Large intestine (tissue), 12 donors: ENCODE measurements at places on chromosomes 1 and 21. TPM values are rescaled to one million over a fixed set of nuclear protein-coding genes. Genes with fewer than 3 reads are reported as not detected.

The PRR9 gene
- 0.06 TPM for polyA plus RNA-seq

The TNFRSF9 gene
- 0.33 TPM for polyA plus RNA-seq

The DNASE2B gene
- 0.16 TPM for polyA plus RNA-seq

The C4BPA gene
- polyA plus RNA-seq = 0.04 TPM

The RCOR3 gene
- polyA plus RNA-seq = 70.0 TPM

The FCRL3 gene
- 0.22 TPM for polyA plus RNA-seq

The OR2L8 gene
- polyA plus RNA-seq = not detected

- no peak for DNase-seq
Measured at GRCh38 chr21:25871566-25871965, 136.8 kb downstream of the GABPA start.

DNA sequence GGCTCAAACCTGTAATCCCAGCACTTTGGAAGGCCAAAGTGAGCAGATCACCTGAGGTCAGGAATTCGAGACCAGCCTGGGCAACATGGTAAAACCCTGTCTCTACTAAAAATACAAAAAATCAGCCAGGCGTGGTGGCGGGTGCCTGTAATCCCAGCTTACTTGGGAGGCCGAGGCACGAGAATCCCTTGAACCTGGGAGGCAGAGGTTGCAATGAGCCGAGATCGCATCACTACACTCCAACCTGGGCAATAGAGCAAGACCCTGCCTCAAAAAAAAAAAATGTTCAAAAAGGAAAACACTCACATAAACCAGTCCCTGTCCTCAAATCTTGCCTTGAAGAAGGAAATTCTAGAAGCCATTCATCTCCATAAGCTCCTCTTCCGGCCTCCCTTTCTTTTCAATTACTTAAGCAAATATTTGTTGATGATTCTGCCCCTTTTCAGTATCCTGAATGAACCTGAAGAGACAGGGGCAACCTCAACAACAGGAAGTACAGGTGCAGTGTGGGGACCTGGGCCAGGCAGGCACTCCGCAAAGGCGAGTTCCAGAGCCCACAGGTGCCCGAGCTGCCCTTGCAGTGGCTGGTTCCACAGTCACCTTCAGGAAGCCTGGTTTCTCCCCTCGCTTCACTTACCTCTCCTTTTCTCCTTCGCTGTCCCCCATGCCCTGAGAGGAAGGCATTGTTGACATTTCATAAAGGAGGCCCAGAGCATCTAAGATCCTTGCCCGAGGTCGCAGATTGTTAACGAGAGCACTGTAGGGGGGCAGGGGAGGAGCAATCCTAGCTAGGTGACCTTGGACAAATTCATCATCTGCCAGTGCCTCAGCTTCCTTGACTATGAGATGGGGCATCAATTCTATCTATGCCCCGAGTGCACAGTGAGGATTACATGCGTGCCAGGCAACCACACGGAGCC lies 8.9 kb upstream of the LEFTY1 start:
- DNase-seq = no peak

GRCh38 chr1:236753964-236754363 lies 41.1 kb upstream of the MTR start:
- DNase-seq = no peak

- peak; percentile 20 for DNase-seq
Measured at GRCh38 chr21:31733551-31734149, 1.7 kb upstream of the SCAF4 start.

- no peak for DNase-seq
Measured at GRCh38 chr1:27136998-27137542, 17.9 kb downstream of the SLC9A1 start.

DNA sequence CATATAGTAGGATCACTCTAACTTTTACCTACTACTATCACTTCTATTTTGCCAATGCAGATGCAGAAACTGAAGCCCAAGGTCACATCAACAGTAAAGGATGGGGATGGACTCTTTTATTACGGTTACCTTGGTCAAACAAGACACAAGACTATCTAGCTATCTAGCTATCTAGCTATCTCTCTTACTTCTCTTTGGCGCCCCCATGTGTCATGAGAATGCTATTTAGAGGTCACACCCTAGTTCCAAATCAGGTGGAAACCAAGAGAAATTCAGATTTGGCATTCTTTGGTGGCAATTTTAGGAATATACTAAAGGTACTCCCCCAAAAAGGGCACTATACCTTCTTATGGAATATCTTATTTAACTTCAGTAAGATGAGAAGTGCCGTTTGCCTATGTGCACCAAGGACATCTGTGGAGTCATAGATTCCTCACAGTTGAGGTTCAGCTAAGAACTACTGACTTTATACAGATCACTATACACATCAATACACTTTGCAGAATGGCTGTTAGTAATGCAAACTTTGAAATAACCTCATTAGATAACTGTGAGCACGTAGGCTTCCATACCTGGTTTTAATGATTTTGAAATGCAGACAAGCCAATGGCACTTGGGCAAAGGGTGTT lies 6.7 kb downstream of the ZNF648 start:
- no peak for DNase-seq

DNA sequence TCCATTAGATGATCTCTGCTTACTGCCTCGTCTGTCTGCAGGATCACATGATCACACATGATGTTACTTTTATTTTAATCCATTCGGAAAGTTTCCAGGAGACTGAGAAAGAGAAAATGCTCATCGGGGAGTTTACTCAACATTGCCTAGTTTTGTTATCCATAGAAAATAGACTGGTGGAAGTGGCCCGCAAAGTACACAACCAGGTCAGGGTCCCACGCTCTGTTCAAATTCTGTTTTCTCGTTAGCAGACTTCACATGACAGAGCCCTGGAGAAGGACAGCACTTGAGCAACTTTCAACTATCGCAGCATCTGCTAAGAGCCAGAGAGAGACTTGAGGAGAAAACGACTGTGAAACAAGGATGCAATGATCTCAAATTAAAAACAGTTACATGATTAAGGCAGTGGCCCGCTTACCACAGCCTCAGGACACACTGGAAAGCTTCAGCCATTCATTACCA lies 44.2 kb downstream of the ADAMTS1 start:
- no peak for DNase-seq

DNA sequence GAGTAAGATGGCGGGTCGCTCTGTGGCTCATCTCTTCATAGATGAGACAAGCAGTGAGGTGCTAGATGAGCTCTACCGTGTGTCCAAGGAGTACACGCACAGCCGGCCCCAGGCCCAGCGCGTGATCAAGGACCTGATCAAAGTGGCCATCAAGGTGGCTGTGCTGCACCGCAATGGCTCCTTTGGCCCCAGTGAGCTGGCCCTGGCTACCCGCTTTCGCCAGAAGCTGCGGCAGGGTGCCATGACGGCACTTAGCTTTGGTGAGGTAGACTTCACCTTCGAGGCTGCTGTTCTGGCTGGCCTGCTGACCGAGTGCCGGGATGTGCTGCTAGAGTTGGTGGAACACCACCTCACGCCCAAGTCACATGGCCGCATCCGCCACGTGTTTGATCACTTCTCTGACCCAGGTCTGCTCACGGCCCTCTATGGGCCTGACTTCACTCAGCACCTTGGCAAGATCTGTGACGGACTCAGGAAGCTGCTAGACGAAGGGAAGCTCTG lies 2.4 kb downstream of the TNFAIP8L2 start:
- no peak for DNase-seq

DNA sequence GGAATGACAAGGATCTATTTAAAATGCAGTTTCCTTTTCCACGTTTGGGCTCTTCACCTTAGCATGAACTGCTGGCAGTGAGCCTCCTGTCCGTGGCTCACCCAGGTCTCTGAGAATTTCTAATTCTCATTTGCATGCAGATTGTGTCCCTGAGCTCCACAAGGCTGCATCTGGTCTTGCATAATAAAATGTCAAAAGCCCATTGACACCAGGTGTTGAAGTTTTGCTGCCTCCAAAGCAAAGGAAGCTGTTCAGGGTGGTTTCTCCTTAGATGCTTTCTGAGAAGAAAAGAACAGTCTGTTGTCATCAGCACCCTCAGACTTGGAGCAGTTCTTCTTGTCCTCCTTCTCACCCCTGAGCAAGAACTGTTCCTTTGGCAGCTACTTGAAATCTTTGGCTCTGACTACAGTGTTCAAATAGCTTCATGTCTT lies 433.1 kb upstream of the KAZN start:
- DNase-seq = no peak

- DNase-seq = peak; percentile 87
Measured at GRCh38 chr1:205690122-205690756, 9.9 kb upstream of the SLC45A3 start.

- no peak for DNase-seq
Measured at GRCh38 chr1:86352086-86352485, 44.0 kb downstream of the ODF2L start.

GRCh38 chr21:43300496-43301408 lies 126.2 kb downstream of the SIK1 start:
- DNase-seq = no peak

DNA sequence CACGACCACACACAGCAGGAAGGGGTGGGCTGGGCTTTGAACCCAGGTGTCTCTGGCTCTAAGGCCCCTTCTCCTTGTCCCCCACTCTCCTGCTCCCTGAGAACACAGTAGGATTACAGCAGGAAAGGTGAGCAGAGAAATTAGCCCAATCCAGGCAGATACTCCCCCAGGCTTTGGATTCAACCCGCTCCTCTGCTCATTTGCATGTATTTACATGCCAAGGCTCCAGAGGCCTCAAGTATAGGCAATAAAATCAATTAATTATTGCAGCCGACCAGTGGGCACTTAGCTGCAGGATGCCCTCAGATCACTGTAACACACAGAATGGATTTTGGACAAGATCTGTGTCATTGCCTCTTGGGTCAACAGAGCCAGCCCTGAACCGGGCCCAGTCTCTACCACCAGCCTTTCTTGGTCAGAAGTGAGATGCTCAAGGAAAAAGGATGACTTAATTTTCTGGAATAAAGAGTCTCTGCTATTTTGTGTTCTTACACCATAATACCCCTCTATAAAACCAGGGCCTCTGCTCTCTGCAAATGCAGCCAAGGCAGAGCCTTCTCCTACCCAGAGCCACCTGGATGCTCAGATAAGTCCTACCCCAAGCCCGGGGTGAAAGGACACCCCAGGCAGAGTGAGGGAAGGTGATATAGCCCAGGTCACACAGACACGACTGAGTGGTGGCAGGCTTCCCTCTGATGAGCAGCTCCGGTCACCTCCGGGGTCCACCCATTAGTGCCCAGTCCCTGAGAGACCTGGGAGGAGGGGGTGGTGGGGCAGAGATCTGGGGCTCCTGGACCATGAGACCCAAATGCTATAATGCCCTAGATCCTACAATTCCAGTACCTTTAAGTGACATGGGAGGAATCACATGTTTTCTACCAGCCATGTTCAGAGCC lies 28.9 kb downstream of the MATN1 start:
- DNase-seq = no peak

- peak; percentile 16 for DNase-seq
Measured at GRCh38 chr1:25073640-25074270, 143.7 kb upstream of the RUNX3 start.

DNA sequence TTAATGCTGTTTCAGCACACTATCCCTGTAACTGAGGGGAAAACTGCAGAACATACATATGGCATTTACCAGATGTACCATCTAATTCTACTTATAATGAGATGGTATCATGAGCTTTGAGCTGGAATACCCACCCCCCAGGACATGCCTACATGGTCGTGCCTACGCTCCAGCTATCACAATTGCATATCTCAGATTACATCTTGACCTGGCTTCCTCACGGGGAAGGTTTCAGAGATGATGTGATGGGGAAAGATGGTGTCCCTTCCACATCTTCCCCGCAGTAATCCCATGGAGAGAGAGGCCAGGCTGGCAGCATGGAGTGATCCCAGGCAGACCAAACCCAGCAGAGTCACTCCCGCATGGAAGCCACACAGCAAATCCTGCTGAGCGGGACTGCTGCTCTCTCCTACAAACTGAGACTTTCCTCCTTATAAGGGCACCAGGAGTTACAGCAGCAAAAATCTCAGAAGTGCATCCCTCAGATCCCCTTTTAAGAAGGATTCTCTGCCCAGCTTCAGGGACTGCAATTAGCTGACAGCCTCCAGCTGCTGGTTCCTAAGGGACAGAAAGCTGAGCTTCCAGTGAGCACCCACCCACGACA lies 67.1 kb downstream of the KCNH1 start:
- DNase-seq = no peak

GRCh38 chr1:200154069-200154767 lies 126.7 kb downstream of the NR5A2 start:
- DNase-seq = peak; percentile 26
